ENCODE measurements at places on chromosomes 2 and 18. TPM values are rescaled to one million over a fixed set of nuclear protein-coding genes. Genes with fewer than 3 reads are reported as not detected.
A peak's percentile ranks its signal among the peaks of the same experiment; 100 is the strongest.

CLEC4F gene
- 0.08 TPM for polyA plus RNA-seq

ZNF804A gene
- 0.09 TPM for polyA plus RNA-seq

ACKR3 gene
- 24.1 TPM for polyA plus RNA-seq

ADAM23 gene
- polyA plus RNA-seq, result 13.0 TPM

MC2R gene
- 0.34 TPM for polyA plus RNA-seq

CDKL4 gene
- 0.37 TPM for polyA plus RNA-seq

PROKR1 gene
- polyA plus RNA-seq, result 4.4 TPM

SRD5A2 gene
- polyA plus RNA-seq, result not detected

RANBP2 gene
- 40.1 TPM for polyA plus RNA-seq

KIAA2012 gene
- 0.19 TPM for polyA plus RNA-seq

DNA sequence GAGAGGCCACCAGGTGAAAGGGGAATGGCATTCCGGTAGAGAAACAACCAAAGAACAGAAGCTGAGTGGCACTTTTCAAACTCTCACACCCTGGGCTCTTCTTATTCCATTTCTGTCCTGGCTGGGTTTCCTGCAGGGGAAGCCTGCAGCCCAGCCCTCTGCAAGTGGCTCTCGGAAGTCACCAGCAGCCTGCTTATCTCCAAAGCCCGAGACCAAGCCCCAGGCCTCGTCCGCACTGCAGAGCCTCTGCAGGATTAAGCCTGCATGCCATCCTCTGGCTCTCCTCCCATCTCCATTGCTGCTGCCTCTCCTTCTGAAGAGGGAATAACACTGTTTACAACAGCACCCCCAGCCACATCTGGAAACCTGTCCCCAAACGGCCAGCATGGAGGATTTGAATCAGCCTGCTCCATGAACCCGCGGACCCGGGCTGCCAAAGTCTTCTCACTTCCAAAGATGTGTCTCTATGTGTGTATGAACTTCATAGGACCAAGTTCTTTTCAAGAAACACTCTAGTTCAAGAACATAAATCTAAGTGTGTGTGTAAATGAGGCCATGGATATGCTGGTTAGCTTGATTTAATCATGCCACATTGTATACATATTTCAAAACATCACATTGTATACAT, 54.2 kb downstream of the DIPK1C start:
- no peak for DNase-seq

GRCh38 chr2:20796374-20796791, 26.5 kb downstream of the LDAH start:
- no peak for DNase-seq

DNA sequence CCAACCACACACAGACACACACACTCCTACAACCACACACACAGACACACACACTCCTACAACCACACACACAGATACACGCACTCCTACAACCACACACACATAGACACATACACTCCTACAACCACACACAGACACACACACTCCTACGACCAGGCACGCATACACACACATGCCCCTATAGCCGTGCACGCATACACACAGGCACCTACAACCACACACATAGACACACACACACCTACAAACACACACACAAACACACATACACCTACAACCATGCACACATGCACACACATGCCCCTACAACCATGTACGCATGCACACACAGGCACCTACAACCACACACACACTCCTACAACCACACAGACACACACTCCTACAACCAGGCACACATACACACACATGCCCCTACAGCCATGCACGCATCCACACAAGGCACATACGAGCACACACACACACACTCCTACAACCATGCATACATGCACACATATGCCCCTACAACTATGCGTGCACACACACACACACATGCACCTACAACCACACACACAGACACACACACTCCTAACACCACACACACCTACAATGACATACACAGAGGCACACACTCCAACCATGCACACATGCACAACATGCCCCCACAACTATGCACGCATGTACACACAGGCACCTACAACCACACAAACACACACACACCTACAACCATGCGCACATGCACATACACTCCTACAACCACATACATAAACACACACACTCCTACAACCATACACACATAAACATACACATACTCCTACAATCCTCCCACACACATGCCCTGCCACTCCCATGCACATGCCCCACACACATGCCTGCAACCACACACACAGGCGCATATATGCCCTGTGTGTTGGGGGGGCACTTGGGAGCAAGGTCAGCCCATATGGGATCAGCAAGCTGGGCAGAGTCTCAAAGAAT, 19.1 kb upstream of the TEX51 start:
- DNase-seq, result no peak

- no peak for DNase-seq
Measured at GRCh38 chr2:56240210-56240609, 56.4 kb downstream of the CCDC85A start.

DNA sequence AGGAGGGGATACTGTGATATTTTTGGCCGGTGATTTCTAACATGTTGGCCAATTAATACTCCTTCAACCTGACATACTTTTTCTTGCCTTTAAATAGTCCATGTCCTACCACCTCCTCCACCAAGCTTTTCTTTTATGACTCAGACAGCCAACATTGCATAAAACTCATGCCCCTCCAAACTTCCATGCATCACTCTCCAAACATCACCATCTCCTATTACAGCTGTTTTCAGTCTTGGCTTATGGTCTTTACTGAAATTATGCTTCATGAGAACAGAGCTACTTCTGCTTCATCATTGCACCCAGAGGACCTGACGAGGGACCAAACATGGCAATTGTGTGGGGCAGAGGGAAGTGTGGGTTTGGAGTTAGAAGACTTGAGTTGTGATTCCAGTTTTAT, 305.4 kb downstream of the LPIN1 start:
- DNase-seq, result no peak

DNA sequence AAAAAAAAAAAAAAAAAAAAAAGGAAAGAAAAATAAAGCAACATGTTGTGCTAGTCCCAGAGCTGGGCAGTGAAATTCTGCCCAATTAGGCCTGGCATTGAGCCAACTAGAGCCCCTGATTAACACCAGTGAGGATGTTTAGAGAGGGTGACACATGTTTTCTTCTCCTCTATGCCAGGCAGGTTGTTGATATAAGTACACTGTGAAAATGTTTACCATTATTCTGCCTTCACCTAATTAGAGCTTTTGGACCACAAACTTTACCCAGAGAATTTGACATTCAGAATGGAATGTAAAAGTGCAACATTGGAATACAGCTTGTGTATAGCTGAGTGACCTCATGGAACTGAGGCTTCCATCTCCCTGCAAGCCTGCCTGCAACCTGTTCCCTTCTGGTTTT, 95.9 kb upstream of the MSH2 start:
- no peak for DNase-seq

GRCh38 chr2:105376789-105377240, 22.0 kb downstream of the FHL2 start:
- no peak for DNase-seq

- no peak for DNase-seq
Measured at GRCh38 chr2:114929225-114929624, 486.8 kb downstream of the DPP10 start.

- no peak for DNase-seq
Measured at GRCh38 chr2:240387669-240388358, 47.6 kb upstream of the GPC1 start.

- DNase-seq, result no peak
Measured at GRCh38 chr2:10762651-10763460, 41.4 kb downstream of the ATP6V1C2 start.

DNA sequence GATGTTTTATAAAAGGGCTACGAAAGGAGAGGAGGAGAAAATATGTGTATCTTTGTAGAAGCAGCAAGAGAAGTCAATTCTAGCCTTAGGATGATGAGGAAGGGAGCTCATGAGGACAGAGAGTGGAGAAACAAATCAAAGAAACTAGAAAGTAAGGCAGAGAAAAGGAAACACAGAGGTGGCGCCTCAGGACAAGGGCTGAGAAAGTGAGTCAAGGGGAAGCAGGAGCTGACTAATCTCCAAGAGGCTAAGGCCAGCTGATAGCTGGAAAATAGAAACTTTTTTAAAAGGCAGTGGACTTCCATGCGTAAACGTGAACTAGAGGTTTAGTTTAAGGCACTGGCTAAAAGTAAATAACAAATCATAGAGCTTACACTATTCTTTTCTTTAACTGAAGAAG, 173.3 kb downstream of the ANKRD44 start:
- DNase-seq, result no peak

DNA sequence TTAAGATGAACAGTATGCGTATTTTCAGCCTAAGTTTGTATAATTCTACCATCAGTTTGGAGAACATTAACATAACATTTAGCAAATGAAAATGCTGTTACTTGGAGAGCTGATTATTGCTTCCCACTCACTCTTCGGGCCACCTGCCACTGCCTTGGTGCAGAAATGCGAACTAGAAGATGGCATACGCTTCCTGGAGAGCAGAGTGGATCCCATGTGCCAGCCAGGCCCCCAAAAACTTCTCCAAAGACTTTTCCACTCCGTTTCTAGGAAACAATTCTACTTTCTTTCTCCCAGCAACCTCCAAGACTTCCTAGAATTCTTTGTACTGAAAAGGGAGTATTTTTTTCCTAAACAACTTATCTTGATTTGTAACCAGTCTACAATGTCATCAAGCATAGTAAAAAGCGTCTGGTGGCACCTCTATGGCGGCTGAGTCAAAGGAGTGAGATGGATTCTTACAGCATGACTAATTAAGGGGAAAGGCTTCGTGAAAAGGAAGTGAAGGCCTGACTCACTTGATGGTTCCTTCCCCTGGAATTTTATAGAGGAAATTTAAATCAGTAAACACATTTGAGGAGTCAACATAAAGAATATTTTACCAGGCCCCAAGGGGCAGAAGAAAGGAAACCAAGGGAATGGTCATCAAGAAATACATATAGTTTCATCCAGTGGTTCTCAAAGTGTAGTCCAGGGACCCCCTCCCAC, 36.6 kb downstream of the FEZ2 start:
- DNase-seq, result no peak

- DNase-seq, result no peak
Measured at GRCh38 chr18:38362286-38362792, 796.7 kb upstream of the CELF4 start.

DNA sequence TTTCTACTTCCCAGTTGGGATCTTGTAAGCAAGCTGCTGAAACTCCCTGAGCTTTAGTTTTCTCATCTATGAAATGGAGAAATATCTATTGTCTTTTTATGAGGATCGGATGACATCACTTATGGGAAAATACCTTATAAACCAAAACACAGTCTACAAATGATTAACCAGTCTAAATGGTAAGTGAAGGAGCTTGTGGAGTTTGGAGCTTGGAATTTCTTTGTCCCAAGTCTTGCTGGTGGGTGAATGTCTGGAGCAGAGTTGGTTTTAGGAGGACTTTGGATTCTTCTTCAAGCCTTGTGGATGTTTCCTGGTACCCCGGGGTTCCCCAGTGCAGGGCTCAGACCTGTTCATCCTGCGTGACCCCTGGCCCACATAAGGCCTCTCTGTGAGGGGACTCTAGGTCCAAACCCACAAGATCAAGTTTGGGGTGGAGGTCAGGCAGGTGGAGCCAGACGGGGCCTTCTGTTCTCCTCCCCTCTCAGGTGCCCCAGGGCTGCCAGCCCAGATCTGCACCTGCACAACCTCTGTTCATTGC, 43.2 kb downstream of the FOSL2 start:
- no peak for DNase-seq

GRCh38 chr18:49656073-49656692, 94.3 kb downstream of the LIPG start:
- DNase-seq, result no peak

DNA sequence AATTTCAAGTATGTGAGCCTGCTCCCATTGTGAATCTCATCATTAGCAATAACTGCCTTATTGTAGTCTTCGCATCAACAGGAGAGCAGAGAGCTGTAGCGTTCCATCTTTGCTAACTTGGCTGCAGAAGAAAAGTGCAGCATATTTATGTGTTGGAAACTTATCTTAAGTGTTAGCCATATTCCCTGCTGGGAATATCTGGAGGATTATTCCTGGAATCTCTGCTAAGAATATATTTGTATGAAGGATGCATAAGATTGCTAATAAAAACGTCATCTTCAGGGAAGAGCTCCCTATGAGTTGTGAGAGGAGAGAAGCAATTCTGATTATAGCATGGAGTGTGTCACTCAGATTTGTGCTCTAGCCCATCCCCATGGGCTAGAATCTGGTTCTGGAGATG, 115.1 kb upstream of the REG3G start:
- peak; percentile 17 for DNase-seq

GRCh38 chr2:109521233-109522062, 92.3 kb downstream of the SEPTIN10 start:
- no peak for DNase-seq

GRCh38 chr18:32271672-32272208, 81.9 kb downstream of the MEP1B start:
- DNase-seq, result peak; percentile 36

GRCh38 chr18:75830828-75831227, 403.3 kb upstream of the SMIM21 start:
- DNase-seq, result no peak

DNA sequence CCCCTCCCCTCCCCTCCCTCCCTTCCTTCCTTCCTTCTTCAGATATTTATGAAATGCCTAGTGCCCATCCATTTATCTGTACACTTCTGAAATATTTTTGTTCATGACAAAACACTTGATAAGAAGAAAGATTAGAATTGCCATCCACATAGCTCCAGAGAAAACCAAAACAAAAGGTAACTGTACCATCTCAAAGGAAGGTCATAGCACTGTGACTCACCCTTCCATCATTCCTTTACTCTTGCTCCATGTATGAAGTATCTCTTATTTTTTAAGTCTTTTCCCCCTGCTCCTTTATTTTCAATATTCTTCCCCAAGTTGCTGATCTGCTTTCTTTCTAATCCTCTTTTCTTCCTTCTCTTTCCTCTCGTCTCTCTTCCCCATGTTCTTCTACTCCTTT, 9.9 kb downstream of the CNTNAP5 start:
- no peak for DNase-seq

GRCh38 chr2:156399224-156399949, 36.8 kb upstream of the GPD2 start:
- no peak for DNase-seq

DNA sequence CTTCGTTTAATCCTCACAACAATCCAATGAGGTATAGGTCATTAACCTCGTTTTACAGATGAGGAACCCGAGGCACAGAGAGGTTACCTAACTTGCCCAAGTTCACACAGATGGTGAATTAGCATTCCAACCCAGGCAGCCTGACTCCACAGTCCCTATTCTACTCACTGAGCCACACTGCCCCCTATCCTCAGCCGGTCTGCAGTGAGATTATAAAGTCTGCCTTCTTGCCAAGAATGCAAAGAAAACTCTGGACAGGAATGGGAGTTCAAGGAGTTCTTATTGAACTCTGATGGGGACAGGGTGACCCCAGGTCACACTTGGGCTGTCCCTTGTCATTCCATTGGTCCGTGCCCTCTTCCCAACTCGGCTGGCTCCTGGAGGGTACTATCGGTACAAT, 118.1 kb upstream of the MSH6 start:
- no peak for DNase-seq

GRCh38 chr2:55882954-55883353, 40.6 kb downstream of the EFEMP1 start:
- no peak for DNase-seq

GRCh38 chr2:58122540-58122939, 75.9 kb downstream of the VRK2 start:
- DNase-seq, result no peak

All from muscle of arm (tissue), 14 donors.